ENCODE measurements at places on chromosomes 12 and 14.
A peak's percentile ranks its signal among the peaks of the same experiment; 100 is the strongest.

- no peak for DNase-seq
These were observed 92.8 kb downstream of the NINJ2 start for GRCh38 chr12:570435-570920.

GRCh38 chr12:40597133-40597532, 95.1 kb upstream of the CNTN1 start:
- no peak for DNase-seq

DNA sequence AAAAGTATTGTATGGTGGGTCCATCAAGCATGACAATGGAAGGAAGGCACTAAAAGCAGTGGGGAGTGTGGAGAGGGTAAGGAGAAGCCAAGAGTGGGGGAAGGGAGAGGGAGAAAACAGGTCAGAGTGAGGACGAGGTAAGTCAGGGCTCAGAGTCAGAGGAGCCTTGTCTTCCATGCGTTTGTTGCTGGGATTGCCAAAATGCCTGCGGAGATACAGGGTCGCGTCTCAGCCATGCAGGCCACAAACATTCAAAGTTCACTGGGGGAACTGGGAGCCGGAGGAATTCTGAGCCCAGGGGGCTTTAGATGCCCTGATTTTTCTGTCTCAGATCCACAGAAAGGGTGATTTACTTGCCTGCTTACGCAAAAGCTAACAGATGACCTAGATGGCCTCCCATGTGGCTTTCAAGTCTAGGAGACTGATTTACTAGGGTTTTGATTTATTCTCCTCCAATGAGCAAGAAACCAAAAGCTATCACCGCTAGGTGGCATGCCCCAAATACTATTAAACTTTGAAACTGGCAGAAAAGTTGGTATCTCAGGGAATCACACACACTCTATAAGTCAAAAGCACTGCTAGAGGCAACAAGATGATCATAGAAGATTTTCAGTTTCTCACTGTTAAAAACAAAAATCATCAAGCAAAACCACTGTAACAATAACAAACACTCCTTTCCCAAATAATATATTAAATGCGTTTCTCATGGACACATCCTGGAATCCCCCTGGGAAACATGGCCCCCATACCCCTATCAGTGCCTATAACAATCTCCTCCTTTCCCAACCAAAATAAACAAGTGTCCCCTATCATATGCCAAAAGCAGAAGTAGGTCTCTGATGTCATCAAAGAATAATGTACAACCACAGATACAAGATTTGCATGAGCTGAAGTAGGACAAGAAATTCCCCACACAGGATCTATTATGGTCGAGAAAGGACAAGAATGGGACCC, 26.6 kb upstream of the MDM1 start:
- no peak for DNase-seq

- DNase-seq, result no peak
These were observed 469.8 kb upstream of the FLRT2 start for GRCh38 chr14:85060121-85060520.

- no peak for DNase-seq
These were observed 140.8 kb upstream of the NEDD1 start for GRCh38 chr12:96766232-96766631.

DNA sequence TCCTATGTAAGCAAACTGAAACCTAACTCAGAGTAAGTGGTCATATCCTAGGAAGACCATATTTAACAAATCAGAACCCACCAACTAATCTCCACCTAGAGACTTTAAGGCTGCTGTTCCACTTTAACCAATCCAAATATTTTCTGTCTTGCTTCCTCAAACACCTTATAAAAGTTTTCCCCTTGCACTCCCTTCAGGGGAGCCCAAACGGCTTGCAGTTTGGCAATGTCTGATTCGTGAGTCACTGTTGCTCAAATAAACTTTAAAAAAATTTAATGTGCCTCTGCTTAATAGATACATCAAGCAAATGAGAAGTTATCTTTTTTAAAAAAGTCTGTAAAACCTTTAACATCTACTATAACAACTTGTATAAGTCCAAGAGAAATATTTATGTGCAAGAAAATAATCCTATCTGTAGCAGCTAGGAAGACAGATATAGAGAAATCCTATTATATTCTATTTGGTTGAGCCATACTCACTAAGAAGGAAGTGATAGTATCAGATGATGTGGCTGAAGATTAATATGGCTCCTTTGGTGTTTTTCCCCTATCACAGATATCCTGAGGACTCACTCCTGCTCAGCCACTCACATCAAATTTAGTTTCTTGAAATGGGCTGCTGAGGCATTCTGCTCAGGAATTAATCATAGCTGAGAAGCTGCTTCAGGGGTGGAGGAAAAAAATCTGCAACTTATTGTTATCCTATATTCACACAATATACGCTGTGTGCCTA, 65.1 kb upstream of the DUSP6 start:
- DNase-seq, result no peak

GRCh38 chr12:65609359-65609771, 214.9 kb upstream of the HMGA2 start:
- no peak for DNase-seq

GRCh38 chr14:19917955-19918518, 2.4 kb upstream of the OR4K5 start:
- no peak for DNase-seq

- DNase-seq, result no peak
These were observed 48.9 kb upstream of the C14orf180 start for GRCh38 chr14:104530646-104531045.

DNA sequence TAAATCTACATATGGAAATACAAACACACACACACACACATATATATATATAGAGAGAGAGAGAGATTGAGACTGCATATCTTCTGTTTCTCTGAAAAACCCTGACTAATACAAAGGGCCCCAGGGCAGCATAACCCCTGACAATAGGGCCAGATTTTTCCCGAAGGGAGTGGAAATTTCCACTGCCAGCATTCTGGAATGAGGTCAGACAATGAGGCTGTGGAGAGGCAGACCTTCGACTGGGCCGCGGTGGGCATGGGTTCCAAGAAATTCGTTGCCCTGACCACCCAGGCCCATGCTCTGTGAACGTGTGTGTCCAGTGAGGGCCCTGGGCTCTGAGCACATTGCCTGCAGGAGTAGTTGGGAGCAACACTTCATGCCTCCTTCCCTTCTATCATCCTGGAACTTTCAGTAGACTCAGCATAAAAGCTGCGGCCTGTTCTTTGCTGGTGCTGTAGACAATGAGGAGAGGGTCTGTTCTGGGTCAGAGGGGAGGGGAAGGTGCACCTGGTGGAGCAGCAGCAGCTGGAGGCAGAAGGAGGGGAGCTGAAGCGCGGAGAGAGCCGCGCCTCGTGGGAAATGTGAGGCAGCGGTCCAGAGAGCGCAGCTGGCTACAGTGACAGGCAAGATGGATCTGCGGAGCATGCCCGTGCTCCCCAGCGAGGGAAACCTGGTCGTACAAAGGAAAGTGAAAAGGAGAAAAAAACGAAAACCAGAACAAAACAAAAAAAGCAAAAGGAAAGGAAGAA, 25.6 kb upstream of the CCDC60 start:
- DNase-seq, result no peak

- no peak for DNase-seq
These were observed 1224.1 kb upstream of the SEL1L start for GRCh38 chr14:82757776-82758175.

DNA sequence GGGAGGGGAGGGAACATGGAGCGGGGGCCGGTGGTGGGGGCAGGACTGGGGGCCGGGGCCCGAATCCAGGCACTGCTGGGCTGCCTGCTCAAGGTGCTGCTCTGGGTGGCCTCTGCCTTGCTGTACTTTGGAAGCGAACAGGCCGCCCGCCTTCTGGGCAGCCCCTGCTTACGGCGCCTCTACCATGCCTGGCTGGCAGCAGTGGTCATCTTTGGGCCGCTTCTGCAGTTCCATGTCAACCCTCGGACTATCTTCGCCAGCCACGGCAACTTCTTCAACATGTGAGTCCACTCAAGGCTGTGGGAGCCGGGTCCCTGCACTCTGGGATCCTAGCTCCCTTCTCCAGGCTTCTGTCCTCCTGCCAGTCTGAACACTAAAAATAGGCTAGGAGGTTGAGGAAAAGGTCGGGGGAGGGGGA, 1.1 kb downstream of the FITM1 start:
- DNase-seq, result no peak

GRCh38 chr14:100736269-100737180, 9.8 kb downstream of the DLK1 start:
- DNase-seq, result no peak

- no peak for DNase-seq
These were observed 16.6 kb downstream of the MGP start for GRCh38 chr12:14868916-14869506.

GRCh38 chr12:32240831-32241230, 134.2 kb downstream of the BICD1 start:
- no peak for DNase-seq

GRCh38 chr12:111277570-111277969, 91.3 kb downstream of the PHETA1 start:
- DNase-seq, result no peak

DNA sequence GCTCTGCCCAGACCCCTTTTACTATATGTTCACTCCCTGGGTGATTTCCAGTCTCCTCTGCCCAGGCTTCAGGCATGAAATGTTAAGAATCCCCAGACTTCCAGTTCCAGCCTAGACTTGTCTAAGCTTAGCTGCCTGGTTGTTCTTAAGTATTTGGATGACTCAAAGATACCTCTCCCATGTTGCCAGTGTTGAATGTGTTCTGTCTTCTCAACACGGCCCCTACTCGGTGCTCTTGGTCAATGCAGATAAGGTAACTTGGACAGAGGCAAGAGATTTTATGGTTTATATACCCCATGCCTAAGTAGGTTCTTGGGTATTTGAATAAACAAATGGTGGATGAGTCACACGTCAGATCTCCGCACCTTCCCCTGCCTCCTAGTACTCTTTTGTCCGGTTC, 13.6 kb downstream of the PIWIL1 start:
- DNase-seq, result no peak

- DNase-seq, result no peak
These were observed 2.4 kb downstream of the MYBPC1 start for GRCh38 chr12:101597164-101597563.

GRCh38 chr14:78530078-78530477, 359.9 kb downstream of the NRXN3 start:
- no peak for DNase-seq

- DNase-seq, result no peak
These were observed 60.8 kb downstream of the SAMD4A start for GRCh38 chr14:54627540-54628363.

- no peak for DNase-seq
These were observed 44.7 kb downstream of the ATF7IP start for GRCh38 chr12:14410177-14410576.

- DNase-seq, result no peak
These were observed 61.9 kb downstream of the KICS2 start for GRCh38 chr12:64160021-64160710.

DNA sequence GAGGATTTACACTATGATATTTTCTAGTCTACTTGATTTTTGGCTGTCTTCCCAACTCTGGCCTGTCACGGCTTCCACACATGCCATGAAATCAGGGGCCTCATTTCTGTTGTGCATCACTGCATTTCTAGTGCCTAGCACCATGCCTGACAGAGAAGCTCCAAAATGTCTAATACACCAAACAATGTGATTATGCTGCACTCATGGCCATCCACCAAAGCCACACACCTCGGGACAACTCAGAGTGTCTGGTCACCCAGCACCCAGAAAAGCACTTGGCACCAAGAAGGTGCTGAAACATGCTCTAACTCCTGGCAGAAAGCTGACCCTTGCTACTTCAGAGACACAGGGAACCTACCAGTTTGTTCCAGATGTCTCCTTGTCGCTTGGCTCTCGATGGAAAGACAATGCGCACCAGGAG, 11.3 kb downstream of the GCN1 start:
- no peak for DNase-seq

DNA sequence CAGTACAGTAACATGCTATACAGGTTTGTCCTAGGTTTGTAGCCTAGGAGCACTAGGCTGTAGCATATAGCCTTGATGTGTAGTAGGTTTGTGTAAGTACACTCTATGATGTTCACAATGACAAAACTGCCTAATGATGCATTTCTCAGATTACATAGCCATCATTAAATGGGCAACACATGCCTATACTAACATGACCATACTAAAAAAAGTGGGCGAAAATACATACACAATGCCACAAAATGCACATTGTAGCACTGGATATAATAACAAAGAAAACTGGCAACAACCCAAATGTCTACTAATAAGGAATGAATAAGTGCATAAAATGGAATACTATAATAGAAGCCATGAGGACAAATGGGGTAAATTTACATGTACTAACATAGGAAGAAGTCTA, 31.3 kb upstream of the NDUFA12 start:
- no peak for DNase-seq

GRCh38 chr12:58395056-58395455, 453.7 kb downstream of the ATP23 start:
- no peak for DNase-seq

DNA sequence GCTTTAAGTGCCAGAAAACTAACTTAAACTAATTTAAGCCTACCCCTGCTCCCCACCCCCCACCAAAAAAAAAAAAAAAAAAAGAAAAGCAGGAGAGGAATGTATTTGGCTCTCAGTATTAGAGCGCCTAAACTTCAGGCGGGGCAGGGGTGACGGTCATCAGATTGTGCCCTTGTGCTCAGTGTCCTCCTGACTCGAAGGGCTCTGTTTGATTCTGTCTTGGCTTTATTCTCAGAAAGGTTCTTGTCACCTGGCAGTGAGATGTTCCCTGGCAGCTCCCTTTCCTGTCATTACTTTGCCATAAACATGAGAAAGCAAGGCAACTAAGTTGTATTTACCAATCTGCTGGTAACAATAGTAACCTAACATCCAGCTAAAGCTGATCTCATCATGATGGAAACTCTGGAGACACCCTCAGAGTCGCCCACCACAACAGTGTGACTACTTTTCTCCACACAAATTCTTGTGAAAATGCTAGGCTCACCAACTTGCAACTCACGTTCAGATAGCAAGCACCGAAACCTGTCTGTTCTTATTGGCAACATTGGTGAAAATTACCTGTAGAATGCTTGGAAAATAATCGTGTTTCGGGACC, 39.0 kb upstream of the WNK1 start:
- no peak for DNase-seq

- DNase-seq, result no peak
These were observed 2.4 kb upstream of the HOXC4 start for GRCh38 chr12:54051026-54051842.

GRCh38 chr12:55955800-55956508, 9.9 kb downstream of the PMEL start:
- no peak for DNase-seq

DNA sequence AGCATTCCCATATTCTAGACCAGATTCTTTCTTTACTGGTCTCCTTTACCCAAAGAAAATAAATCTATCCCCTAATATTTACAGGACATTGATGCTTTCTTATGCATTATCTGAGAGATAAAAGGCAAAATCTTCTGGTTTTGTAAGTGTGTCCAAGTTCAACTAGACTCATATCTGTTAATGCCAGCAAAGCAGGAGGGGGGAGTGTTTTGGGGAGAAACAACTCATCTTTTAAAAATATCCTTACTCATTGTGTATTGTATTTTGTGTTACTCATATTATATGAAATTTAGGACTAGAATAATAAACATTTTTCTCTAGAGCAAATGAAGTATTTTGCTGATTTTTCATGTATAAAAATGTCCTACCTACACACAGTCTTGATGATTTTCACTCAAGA, 54.8 kb downstream of the SAMD4A start:
- DNase-seq, result no peak

- peak; percentile 6 for DNase-seq
These were observed 99.1 kb upstream of the NAP1L1 start for GRCh38 chr12:76183459-76184186.

GRCh38 chr12:123055281-123055766, 74.8 kb downstream of the ARL6IP4 start:
- DNase-seq, result no peak

GRCh38 chr14:90979515-90979914, 80.9 kb downstream of the RPS6KA5 start:
- no peak for DNase-seq

Data from activated CD8-positive, alpha-beta memory T cell treated with anti-CD3 and anti-CD28 coated beads for 48 hours (primary cell).